Esophagus muscularis mucosa (tissue), 4 donors: ENCODE measurements at places on chromosomes 3 and 15.

GRCh38 chr15:73697033-73697467 is 12.9 kb downstream of the CD276 start:
- DNase-seq = peak; percentile 96

GRCh38 chr3:50221051-50221410 is 15.0 kb upstream of the GNAI2 start:
- no peak for DNase-seq

DNA sequence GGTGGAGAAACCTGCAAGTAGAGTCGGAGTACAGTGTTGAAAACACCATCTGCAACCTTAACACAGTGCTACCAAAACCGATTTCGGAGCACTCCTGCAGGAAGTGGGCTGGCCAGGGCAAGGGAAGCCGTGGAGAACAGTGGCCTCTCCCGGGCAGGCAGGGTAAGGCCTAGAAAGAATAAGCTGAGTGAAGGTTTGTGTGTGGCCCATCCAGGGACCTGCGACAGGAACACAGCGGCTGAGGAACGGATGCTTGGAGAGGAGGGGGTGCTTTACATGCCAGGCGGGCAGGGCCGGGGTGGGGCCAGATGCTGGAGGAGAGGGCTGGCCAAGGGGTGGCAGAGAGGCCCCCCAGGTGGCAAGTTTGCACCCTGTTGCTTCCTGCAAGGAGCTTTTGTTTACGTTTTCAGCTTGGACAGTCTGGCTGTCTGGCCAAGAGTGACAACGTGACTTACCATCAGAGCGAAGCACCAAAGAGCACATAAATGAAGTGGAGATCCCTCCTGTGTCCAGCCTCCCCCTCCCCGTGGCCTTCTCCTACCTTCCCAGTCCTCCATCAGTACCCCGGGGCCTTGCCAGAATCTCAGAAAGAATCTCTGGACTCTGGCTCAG is 156.5 kb downstream of the PGPEP1L start:
- peak; percentile 94 for DNase-seq

DNA sequence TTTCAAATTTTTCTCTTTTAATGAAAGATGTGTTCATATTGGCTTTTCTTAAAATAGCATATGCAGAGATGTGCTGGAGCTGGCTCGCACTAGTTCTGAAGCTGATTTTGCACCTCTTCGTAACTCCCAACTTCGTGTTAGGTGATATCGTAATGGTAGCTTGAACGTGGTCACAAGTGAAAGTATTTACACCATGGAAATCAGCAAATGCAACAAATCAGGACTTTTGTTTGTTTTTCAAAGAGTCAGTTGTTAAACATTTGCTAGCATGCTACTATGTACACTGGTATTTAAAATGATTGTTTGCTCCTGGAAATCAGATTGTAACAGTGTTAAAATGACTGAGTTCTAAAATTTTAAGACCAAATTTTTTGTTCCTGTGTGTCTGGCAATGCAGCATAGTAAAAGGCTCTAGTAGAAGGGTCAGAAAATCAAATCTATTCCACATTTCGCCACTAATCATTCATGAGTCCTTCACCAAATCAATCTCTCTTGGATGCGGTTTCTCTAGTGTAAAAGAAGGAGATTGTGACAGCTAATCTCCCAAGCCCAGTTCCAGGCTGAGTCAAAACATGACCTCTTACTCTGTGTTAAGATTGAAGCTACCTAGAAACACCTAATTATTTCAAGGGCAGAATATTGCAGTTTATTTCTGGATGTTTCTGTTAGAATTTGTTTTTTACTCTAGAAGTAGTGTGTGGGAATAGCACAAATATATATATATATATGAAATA is 34.3 kb upstream of the CMC1 start:
- DNase-seq = no peak

DNA sequence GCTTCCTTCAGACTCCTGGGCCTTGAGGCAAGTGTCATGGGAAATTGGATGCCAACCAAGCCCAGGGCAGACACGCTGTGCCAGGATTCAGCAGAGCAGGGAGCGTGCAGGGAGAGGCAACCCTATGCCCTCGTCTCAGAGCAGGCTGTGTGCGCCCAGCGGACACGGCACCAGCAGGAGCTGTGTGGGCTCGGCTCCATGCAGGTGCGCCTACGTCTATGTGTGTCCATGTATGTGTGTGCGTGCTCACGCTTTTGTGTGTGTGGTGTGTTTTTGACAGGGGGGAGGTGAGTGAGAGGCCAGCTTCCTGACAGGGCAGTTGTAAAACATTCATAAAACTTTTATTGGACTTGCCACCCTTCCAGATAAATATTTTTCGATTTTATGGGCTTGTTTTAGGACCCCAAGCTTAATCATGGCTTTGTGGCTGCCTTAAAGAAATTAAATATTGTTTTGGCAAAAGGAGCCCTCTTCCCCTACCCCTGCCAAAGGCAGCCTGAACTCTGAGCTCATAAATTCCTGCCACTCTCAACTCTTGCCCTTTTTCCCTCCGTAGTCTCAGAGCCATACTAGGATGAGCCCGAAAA is 84.4 kb downstream of the DNAJB8 start:
- no peak for DNase-seq

- no peak for DNase-seq
Measured at GRCh38 chr3:180354214-180354613, 247.7 kb upstream of the TTC14 start.

GRCh38 chr3:177146646-177147045 is 50.6 kb downstream of the TBL1XR1 start:
- DNase-seq = no peak

GRCh38 chr15:67573194-67573593 is 30.7 kb downstream of the MAP2K5 start:
- no peak for DNase-seq

GRCh38 chr15:34011481-34011880 is 27.5 kb downstream of the AVEN start:
- DNase-seq = no peak

DNA sequence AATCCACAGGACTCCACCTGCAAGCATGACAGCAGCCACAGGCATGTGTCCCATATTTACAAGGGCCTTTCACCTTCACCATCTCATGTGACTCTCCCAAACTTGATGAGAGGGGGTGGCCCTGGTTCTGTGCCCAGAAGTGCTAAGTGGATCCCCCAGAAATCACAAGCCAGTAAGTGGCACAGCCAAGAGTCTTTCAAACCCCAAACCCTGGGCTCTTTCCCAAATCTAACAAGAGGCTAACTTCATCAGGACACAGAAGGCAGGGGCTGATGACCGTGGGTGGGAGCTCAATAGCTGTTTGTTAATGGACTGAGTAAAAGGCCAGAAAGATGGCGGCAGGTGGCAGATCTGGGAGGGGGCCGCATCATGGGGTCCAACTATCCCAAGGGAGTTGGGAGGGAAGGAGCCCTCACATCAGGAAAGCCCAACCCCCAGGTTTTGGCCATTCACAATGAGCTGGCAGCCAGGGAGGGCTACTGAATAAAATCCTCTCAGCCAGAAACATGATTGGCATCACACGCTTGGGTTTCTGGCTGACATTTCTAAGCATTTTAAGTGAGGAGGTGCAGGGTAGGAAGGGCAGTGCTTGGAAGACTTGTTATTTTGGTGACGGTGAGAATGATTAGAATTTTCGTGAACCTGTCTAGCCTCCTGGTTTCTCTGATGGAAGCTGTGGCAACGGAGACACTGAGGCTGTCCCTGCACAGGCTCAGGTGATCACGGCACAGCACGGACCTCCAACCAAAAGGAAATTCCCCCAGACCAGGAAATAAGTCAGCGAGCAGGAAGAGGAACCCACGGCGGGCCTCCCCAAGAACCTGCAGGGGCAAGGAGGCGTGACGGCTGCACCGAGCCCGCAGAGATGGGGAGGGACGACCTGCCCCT is 109.3 kb downstream of the OXNAD1 start:
- DNase-seq = no peak

GRCh38 chr3:114218578-114219185 is 18.7 kb downstream of the ZNF80 start:
- DNase-seq = no peak

DNA sequence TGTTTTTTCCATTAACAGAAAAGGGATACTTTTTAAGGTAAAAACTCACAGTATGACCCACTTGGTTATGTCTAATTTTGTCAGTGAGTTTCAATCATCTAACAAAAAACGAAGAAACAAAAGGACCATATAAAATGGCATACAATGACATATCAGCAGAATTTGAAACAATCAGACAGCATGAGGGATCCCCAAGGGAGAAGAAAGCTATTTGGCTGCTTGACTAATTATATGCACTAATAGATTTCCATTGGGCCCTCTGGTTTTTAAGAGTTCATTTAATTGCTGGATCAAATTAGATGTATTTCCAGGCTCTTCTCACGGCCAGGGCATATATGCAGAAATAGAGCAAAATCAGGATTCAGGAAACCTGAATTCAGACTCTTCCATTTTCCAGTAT is 376.4 kb upstream of the GBE1 start:
- DNase-seq = no peak

DNA sequence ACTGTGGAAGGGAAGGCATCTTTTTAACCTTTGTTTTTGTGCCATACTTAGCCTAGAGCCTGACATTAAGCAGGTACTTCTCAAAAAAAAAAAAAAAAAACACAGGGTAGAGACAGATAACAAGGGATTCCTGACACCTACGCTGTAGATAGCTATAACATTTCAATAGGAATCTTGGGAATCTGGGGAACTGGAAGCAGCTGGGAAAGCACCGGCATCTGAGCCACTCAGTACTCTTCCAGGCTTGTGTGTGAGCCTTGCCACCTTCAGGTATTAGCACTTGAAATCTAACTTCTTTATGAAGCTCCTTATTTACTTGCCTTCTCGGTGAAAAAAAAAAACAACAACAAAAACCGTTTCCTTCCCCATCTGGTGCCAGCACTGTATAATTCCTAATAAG is 46.8 kb downstream of the PIK3CA start:
- DNase-seq = no peak

DNA sequence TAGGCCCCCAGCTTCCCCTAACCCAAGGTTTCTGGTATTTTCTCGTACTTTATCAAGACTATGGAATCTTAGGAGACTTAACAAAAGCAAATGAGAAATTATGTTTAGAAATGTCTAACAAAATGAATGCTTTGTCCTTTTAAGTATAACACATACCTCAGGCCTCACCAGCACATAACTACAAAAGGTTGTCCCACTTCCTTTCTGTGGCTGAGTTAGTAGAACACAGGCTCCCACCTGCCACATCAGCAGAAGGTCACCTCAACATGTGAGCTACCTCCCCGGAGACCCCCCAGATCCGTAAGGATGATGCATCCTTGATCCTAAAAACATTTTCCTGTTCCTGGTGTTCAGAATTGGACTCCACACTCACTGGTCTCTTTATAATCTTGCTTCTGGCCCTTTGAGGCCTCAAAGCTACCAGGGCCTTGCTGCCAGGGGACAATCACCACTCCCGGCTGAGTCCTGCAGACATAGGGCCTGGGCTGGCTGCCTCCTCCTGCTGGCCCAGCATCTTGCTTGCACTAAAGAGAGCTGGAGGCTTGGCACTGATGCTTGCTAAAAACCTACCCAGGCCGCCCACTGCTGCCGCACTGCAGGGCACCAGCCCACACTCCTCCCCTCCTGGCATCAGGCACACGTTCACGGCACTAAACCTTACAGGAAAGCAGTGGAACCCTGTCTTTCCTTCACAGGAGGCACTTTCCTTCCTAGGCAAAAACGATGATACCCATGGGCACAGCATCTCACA is 2.9 kb downstream of the CCRL2 start:
- DNase-seq = no peak

GRCh38 chr3:60316121-60316797 is 935.0 kb downstream of the FHIT start:
- no peak for DNase-seq

GRCh38 chr3:128287216-128287615 is 133.9 kb downstream of the EEFSEC start:
- no peak for DNase-seq

GRCh38 chr3:16329036-16329825 is 64.2 kb downstream of the OXNAD1 start:
- DNase-seq = no peak

GRCh38 chr15:31554261-31554660 is 227.6 kb downstream of the KLF13 start:
- peak; percentile 92 for DNase-seq

GRCh38 chr3:143237077-143237627 is 117.6 kb downstream of the CHST2 start:
- DNase-seq = no peak

- DNase-seq = no peak
Measured at GRCh38 chr3:175837962-175838361, 978.8 kb downstream of the NAALADL2 start.

DNA sequence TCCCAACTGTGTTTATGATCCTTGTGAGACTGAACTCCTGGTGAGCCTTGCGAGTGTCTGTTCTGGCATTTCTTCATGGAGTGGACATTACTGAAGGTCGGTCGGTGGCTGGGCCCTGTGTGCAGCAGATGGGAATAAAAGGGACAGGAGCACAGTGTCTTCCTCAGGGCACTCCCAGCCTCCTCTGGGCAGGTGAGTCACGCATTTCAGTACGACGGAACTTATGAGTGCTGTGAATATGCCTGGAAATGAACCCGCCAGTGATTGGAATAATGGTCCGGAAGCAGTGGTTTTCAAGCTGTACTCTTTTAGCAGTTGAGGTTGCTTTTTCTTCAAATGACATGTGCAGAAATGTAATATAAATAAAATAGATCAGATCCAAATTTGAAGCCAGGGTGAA is 55.1 kb downstream of the LARS2 start:
- DNase-seq = no peak

- peak; percentile 75 for DNase-seq
Measured at GRCh38 chr3:39249453-39250115, 30.3 kb downstream of the CX3CR1 start.

DNA sequence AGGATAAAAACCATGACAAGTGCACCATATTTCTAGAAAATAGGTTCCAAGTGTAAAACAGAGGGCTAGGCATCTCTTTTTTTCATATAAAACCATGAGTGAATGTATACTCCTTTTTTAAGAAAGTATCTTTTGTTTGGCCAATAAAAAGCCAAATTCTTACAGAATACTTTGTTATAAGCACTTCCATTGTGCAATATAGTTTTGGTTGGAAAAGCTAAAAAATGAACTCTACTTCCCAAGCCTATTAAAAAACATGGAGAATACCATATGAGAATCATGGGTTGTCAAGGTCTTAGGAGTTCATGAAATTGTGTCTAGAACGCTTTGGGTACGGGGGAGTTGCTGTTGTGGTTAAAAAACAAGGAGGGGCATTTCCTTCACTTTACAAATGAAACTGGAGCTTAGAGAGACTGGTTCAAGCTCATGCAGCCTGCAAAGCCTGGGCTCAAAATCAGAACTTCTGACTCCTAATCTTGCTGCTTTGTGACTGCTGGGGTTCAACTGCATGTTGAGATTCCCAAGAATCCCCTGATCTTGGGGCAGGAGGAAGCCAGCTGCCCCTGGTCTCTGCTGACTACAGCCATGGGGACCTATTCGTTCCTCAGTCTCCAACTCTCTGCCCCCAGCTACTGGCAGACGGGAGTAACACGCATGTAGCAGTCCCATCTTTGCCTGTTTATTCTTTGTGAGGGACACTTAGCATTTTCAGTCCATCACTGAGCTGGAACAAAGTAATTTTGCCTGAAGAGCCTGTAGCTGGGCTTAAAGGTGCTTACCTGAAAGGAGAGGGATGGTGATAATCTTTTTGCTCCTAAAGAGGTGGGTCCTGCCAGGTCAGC is 229.1 kb downstream of the CHST2 start:
- no peak for DNase-seq

- no peak for DNase-seq
Measured at GRCh38 chr15:57541805-57542504, 49.7 kb upstream of the MYZAP start.

GRCh38 chr3:15636028-15636709 is 34.6 kb downstream of the BTD start:
- DNase-seq = no peak

- DNase-seq = no peak
Measured at GRCh38 chr3:43616034-43616433, 5.8 kb downstream of the ANO10 start.
